HCT116 (cell line): ENCODE measurements at places on chromosomes 7 and 10. TPM values are rescaled to one million over a fixed set of nuclear protein-coding genes. Genes with fewer than 3 reads are reported as not detected.
A peak's percentile ranks its signal among the peaks of the same experiment; 100 is the strongest.

DNA sequence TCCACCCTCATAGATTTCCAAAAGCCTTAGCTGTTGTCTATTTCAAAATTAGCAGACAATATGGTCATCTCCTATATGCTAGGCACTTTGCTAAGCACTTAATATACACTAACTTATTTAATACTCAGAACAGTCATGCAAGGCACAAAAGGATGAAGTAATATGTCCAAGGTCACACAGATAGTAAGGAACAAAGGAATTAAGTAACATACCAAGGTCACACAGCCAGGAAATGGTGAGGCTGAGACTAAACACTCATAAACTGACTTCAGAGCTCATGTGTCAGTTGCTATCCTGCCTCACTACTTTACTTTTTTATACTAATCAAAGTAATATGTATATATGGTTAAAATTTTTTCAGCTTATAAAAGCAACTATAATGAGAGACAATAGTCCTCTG is 23.6 kb upstream of the HIBADH start:
- DNase-seq, result no peak

DNA sequence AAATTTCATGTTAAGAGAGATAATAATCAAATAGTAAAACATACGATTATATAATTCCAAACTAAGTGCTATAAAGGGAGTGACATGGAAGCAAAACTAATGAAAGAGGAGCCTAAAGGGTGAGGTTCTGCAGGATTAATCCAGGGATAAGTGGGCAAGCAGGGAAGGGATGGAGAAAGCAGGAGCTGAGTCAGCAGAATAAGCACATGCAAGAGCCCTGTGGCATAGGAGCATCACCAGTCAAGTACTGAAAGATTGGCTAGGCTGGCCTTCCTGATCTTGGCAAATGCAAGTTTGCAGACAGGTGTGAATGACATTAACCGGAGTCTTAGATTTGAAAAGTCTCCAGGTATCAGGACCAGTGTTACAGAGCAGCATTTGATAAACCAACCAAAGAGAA is 336.4 kb downstream of the ELMO1 start:
- DNase-seq, result no peak

NUTM2B gene
- 1.4 TPM for total RNA-seq

CACNB2 gene
- total RNA-seq, result 0.71 TPM

DNA sequence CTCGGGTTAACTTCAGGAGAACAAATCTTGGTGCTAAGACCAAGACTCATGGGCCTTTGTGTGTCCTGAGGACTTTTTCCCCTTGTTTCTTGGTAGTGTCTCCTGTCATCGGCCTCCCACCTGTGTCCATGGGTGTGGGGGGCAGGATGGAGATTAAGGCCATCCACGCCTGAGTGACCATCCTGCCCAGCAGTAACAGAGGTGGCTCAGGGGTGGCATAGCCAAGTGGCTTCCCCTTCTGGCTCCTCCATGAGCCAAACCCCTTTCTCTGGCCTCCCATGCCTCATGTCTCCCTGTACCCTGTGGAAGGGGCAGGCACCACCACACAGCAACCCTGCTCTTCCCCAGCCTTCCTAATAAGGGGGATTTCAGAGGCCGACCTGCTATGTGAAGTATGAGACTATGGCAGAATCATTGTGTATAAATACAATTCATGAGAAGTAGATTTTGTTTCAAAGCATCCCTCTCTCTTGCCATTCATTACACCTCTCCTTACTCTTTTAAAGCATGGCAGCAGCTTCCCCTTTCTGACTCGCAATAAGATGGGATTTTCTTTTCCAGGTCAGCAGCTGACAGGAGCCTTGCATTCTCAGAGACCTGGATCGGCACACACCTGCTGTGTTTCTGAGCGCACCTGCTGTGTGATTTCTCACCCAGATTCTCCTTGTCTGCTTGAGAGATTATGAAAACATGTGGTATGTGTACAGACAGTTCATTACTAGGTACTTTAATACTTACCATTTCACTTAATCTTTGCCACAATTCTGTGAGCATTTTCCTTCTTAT is 102.5 kb downstream of the XPNPEP1 start:
- DNase-seq, result no peak

DNA sequence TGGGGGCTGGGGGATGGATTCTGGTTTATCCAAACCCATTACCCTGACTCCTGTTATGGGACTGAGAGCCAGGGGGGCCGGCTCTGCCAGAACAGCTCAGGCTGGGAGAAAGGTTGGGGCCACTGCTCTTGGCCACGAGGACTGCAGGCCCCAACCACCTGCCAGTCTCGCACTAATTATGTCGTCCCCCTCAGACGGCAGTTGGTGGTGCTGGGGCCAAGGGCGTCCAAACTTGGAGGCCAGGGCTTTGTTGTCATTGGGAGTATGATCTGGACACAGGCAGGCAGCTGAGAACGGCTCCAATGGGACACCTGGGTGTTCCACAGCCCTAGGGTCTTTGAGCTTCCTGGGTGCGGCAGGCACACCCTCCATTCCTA is 34.7 kb downstream of the DRGX start:
- DNase-seq, result no peak

- no peak for DNase-seq
Observed at GRCh38 chr10:106582291-106582690, 582.2 kb downstream of the SORCS1 start.

GRCh38 chr7:157357129-157358040 is 20.6 kb downstream of the DNAJB6 start:
- DNase-seq, result no peak

GRCh38 chr10:97365761-97366351 is 31.3 kb upstream of the FRAT2 start:
- DNase-seq, result no peak

UPK3BL1 gene
- 7.1 TPM for total RNA-seq

- DNase-seq, result no peak
Observed at GRCh38 chr7:128458956-128459355, 3.3 kb downstream of the HILPDA start.

DNA sequence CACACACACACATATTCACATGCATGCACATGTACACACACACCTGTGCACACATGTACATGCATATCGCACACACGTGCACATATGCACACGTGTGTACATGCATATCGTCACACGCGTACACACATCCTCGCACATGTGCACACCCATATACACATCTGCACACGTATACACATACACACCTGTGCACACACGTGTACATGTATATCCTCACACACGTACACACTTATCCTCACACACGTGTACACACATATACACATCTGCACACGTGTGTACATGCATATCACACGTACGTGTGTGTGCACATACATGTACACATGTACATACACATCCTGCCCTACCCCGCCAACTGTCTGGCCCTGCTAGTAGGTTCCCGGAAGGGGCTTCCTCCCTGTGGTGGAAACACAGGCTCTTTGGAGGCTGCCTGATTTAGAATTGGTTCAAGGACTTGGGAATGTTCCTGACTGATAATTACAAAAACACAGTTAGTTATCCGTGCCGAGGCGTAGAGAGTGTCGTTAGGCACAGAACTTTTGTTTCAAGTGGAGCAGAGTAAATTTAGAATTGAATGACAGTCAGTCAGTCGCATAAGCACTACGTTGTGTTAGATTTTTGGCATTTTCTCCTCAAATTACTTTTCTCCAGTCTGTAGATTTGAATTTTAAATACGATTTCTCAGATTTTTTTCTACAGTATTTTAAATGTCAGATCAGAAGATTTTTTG is 18.5 kb upstream of the PRKAR1B start:
- no peak for DNase-seq

GRCh38 chr10:1006573-1006972 is 18.3 kb downstream of the GTPBP4 start:
- no peak for DNase-seq

DNA sequence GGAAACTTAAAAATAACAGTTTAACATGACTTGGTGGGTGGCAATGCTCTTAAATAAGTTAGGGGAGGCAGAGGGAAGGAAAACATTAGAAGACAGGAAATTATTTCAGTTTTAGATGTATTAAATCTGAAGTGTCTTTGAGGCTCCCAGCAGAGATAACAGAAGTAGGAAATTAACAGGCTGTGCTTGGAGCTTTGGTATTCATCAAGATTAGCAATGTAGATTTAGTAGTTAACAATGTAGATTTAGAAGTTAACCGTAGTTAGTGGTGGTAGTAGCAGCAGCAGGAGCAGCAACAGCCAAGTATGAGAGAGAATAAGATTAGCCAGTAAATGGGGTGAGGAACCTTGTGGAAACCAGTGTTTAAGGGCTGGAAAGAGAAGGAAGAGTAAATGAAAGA is 48.7 kb upstream of the UBN2 start:
- DNase-seq, result no peak

- DNase-seq, result no peak
Observed at GRCh38 chr7:126449611-126450268, 803.0 kb downstream of the GRM8 start.

GRCh38 chr7:29377718-29378117 is 183.1 kb downstream of the CHN2 start:
- DNase-seq, result no peak

TAS2R5 gene
- total RNA-seq, result 1.7 TPM

TAS2R3 gene
- total RNA-seq, result 1.4 TPM

- no peak for DNase-seq
Observed at GRCh38 chr10:26291721-26292480, 75.3 kb downstream of the GAD2 start.

- no peak for DNase-seq
Observed at GRCh38 chr7:42964849-42965805, 33.0 kb downstream of the MRPL32 start.

GRCh38 chr10:27526242-27526641 is 22.1 kb downstream of the RAB18 start:
- no peak for DNase-seq

GRCh38 chr10:15084502-15084922 is 4.1 kb downstream of the ACBD7 start:
- DNase-seq, result peak; percentile 64

NUTM2A gene
- total RNA-seq, result 0.59 TPM

- DNase-seq, result no peak
Observed at GRCh38 chr10:122152544-122152943, 118.6 kb upstream of the BTBD16 start.

NPFFR1 gene
- 0.02 TPM for total RNA-seq

IKZF1 gene
- total RNA-seq, result 0.57 TPM

ANKRD16 gene
- total RNA-seq, result 9.4 TPM

DNA sequence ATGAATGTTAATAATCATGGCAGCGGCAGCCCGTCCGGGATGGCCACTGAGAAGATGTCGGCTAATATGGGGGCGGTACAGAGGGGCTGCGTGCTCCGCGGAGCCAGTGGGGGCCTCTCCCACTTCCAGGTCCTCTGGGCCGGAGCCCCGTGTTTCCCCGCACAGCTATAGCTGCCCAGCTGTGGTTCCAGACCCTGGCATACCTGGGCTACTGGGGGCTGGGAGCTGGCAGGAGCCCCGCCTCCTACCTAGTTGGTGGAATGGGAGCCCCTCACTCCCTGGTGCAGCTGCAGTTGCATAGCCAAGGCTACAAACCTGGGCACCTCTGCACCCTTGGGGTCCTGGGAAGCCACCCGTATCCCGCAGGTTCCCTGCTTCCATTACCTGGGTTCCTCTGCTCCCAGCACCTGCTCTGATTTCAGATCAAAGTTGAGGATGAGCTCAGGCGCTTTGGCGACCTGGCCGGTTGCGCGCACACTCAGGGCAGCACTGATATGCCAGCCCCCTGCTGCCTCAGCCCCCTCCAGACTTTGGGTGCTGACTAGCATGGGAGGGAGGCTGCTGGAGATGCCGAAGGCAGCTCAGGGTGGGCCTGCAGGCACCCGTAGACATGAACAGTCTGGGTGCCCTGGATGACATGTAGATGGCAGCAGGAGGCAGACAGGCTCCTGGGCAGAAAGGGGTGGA is 236.5 kb upstream of the SEMA3D start:
- DNase-seq, result no peak

DNA sequence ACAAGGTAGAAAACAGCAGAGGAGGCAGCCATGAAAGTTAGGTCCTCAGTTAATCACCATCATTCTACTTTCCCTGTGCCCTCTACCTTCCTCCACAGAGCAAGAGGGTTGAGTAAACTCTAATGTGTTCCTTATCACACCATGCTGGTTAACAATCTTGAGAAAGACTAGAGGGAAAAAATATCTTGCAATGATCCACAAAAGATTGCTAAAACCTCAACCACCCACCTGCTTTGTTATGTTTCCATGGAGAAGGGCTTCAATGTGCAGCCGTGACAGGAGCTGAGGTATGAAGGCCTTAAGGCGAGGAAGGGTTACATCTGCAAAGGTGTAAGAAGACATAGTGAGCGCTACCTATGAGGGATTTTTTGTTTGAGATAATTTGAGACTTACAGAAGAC is 103.9 kb downstream of the IDE start:
- no peak for DNase-seq

DNA sequence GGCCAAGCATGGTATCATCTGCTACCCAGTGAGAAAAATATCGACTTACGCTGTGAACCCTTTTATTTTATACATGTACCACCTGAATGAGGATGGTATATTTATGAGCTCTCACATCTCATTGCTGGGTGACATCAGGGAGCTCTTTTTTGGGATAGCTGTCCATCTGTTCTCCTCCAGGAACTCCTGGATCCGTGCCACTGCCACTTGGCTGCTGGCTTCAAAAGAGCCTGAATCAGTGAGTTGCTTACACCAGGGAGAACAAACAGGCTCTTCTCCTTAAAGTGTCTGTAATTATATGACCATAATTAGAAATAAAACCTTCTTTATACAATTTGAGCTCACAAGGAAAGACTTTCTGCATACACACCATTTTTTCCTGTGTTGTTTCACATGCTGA is 106.2 kb downstream of the KAT6B start:
- DNase-seq, result no peak

GRCh38 chr7:10075866-10076265 is 897.8 kb upstream of the PHF14 start:
- no peak for DNase-seq

- no peak for DNase-seq
Observed at GRCh38 chr7:81676105-81676811, 93.6 kb downstream of the HGF start.

GRCh38 chr7:145978769-145979168 is 137.8 kb upstream of the CNTNAP2 start:
- DNase-seq, result no peak

WEE2 gene
- total RNA-seq, result not detected

GRCh38 chr10:29798921-29799690 is 164.3 kb upstream of the SVIL start:
- no peak for DNase-seq

DNA sequence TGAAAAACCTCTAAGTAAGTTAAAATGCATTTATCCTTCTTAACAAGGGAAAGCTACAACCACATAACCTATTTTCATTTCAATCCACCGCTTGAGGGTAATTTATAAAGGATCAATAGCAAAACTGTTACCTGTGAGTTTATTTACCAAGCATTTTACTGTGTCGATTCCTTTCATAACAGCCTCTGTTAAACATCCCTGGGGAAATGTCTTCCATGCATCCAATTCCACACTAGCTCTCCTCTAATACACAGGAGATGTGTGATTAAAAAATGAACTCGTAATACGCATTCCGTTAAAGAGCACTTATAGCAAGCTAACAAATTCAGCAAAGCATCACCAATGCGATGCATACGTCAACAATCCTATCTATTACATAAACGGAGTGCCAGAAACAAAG is 185.7 kb downstream of the SFMBT2 start:
- no peak for DNase-seq

- no peak for DNase-seq
Observed at GRCh38 chr7:108252177-108252576, 122.0 kb upstream of the LAMB4 start.
